Stomach (tissue), 19 donors: ENCODE measurements at places on chromosomes 12 and 14. TPM values are rescaled to one million over a fixed set of nuclear protein-coding genes. Genes with fewer than 3 reads are reported as not detected.

GRCh38 chr14:28161040-28161439 lies 605.5 kb upstream of the FOXG1 start:
- H3K4me1 ChIP-seq, result no peaks in the 10 kb centered on the region
- H3K36me3 ChIP-seq, result no peaks in the 10 kb centered on the region
- H3K27me3 ChIP-seq, result no peaks in the 10 kb centered on the region
- DNase-seq, result no peak

- no peaks in the 10 kb centered on the region for H3K4me1 ChIP-seq
- no peaks in the 10 kb centered on the region for H3K36me3 ChIP-seq
- no peaks in the 10 kb centered on the region for H3K27me3 ChIP-seq
Observed at GRCh38 chr12:129115558-129115957, 262.3 kb downstream of the GLT1D1 start.

KRT2 gene
- total RNA-seq, result not detected

CCDC175 gene
- not detected for total RNA-seq

DNA sequence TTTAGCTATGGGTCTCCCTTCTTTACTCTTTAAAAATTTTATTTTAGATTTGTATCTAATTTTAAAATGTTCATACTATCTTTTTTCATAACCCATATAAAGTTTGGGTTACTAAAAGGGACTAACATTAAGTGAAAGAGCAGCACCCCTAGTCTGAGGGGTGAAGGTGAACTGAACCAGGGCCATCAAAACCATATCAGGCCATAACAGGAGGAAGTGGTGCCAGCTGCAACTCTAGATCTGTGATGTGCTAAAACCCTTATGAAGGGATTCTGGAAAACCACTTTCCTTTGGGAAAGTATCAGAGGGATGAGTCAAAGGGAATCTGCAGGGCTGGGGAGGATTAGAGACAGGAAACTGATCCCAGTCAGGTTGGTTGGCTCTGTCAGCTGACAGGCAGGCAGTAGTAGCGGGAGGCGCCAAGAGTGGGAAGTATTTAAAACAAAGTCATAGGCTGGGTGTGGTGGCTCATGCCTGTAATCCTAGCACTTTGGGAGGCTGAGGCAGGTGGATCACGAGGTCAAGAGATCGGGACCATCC lies 162.5 kb downstream of the PPM1H start:
- peaks cover 29% of the 10 kb centered on the region for H3K4me1 ChIP-seq
- no peak overlapping the region for H3K27ac ChIP-seq
- no peaks in the 10 kb centered on the region for H3K36me3 ChIP-seq

CD27 gene
- 8.7 TPM for total RNA-seq

- no peak for DNase-seq
- H3K36me3 ChIP-seq, result no peaks in the 10 kb centered on the region
- no peak overlapping the region for H3K4me3 ChIP-seq
Observed at GRCh38 chr14:59339524-59340330, 125.5 kb downstream of the GPR135 start.

ZDHHC22 gene
- not detected for total RNA-seq

- no peaks in the 10 kb centered on the region for H3K36me3 ChIP-seq
- H3K27ac ChIP-seq, result no peak overlapping the region
- H3K4me3 ChIP-seq, result no peak overlapping the region
- no peaks in the 10 kb centered on the region for H3K27me3 ChIP-seq
- no peak for DNase-seq
- H3K4me1 ChIP-seq, result peaks cover 7% of the 10 kb centered on the region
Observed at GRCh38 chr12:19312637-19313036, 126.7 kb upstream of the AEBP2 start.

PAX9 gene
- not detected for total RNA-seq

INHBE gene
- total RNA-seq, result not detected

DNA sequence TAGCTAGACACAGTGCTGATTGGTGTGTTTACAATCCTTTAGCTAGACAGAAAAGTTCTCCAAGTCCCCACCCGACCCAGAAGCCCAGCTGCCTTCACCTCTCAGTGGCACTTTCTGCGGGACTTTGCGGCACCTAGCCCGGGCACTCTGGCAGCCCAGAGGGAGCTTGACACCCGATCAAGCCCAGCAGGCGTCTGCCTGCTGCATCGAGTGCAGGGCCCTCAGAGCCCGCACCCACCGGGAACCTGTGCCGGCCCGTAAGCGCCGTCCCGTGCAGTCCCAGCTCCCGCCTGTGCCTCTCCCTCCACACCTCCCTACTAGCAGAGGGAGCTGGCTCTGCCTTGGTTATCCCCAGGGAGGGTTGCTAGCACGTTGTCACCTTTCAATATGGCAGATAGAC lies 631.0 kb upstream of the STXBP6 start:
- no peak for DNase-seq
- no peak overlapping the region for H3K27ac ChIP-seq
- H3K4me3 ChIP-seq, result no peak overlapping the region
- no peaks in the 10 kb centered on the region for H3K4me1 ChIP-seq
- H3K36me3 ChIP-seq, result no peaks in the 10 kb centered on the region

GRCh38 chr12:92690601-92691000 lies 12.2 kb upstream of the PLEKHG7 start:
- no peaks in the 10 kb centered on the region for H3K36me3 ChIP-seq
- no peaks in the 10 kb centered on the region for H3K4me1 ChIP-seq
- no peaks in the 10 kb centered on the region for H3K27me3 ChIP-seq

KRT7 gene
- total RNA-seq, result 47.0 TPM

DNA sequence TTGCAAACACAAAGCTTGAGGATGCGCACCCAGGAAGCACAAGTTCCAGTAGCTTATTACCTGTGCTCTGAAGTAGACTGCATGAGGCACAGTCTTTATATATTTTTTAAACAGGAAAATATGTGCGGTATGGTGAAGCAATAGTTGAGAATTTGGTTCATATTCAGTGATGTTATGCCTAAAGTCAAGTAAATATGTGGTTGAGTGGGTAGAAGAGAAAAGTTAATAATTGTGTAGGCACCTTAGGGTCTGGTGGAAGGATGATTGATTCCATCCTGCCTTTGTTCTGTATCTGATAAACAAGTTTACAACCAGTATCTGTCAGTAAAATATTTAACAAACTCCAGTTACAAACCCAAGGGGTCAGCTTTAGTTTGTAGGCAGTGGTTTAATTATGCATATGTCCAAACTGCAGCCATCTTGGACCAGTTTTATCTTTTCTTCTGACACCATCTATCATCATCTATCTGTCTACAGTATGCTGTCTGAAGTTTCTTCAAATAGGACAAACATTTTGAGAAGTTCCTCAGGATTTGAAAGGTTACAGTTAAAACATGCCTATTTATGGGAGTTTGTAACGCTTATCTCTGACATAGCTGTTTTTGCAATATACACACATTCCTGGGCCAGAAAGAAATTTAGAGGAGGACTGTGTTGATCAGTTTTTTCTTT lies 10.8 kb downstream of the SINHCAF start:
- no peak for DNase-seq
- H3K4me3 ChIP-seq, result no peak overlapping the region
- H3K27me3 ChIP-seq, result no peaks in the 10 kb centered on the region
- no peaks in the 10 kb centered on the region for H3K36me3 ChIP-seq
- H3K4me1 ChIP-seq, result peaks cover 31% of the 10 kb centered on the region
- H3K27ac ChIP-seq, result no peak overlapping the region

GRCh38 chr14:106846218-106846617 lies 1319.8 kb downstream of the TMEM121 start:
- peak overlapping the region; percentile 42 for H3K4me3 ChIP-seq
- H3K27me3 ChIP-seq, result no peaks in the 10 kb centered on the region
- peak overlapping the region; percentile 82 for H3K27ac ChIP-seq
- no peaks in the 10 kb centered on the region for H3K36me3 ChIP-seq

DNA sequence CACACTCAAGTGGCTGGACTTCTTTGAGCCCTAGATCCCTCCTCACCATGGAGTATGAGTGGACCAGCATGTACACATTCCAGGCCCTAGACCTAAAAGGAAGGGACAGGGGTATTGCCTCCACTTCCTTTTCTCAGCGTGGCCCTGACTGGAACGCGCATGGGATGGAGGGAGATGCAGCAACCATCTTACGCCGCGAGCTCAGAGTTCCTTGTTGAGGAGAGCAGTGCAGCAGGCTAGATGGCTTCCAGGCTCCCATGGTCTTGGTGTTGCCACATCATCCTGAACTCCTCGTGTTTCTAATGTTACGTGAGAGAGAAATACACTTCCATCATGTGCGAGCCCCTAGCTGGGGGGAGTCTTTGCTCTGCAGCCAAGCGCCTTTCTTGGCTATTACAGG lies 61.8 kb upstream of the DIO3 start:
- peaks cover 3% of the 10 kb centered on the region for H3K27me3 ChIP-seq
- no peak for DNase-seq
- H3K4me3 ChIP-seq, result no peak overlapping the region
- no peak overlapping the region for H3K27ac ChIP-seq
- no peaks in the 10 kb centered on the region for H3K4me1 ChIP-seq
- no peaks in the 10 kb centered on the region for H3K36me3 ChIP-seq

IGFBP6 gene
- total RNA-seq, result 22.6 TPM

DNA sequence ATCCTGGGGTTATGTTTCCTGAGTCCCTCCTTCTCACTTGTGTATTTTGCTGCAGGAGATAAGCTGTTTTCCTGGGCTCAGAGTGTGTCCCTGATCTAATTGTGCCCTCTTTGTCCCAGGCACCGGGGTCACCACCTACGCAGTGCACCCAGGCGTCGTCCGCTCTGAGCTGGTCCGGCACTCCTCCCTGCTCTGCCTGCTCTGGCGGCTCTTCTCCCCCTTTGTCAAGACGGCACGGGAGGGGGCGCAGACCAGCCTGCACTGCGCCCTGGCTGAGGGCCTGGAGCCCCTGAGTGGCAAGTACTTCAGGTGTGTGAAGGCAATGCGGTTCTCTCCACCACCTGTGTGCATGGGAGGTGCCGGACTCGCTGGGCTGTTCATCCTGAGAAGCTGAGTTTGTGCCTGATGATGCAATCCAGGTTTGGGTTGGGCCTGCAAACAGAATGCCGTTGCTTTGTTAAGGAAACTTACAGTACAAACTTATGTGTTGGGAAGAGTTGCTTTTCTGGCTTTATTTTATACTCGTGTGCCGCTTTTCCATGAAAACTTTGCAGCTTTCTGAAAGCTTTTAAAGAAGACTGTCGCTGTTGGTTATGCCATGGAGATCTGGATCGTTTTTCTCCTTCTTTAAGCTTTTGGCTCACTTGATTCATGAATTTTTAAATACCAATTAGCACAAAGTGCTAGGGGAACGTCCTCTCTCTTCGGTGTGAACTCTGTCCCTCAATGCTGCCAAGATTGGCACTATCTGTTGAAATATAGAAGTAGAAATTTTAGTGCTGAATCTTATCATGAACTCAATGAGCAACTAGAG lies 27.6 kb downstream of the RDH12 start:
- H3K4me3 ChIP-seq, result no peak overlapping the region
- H3K27ac ChIP-seq, result peak overlapping the region; percentile 57
- H3K27me3 ChIP-seq, result no peaks in the 10 kb centered on the region
- DNase-seq, result peak; percentile 66

DNA sequence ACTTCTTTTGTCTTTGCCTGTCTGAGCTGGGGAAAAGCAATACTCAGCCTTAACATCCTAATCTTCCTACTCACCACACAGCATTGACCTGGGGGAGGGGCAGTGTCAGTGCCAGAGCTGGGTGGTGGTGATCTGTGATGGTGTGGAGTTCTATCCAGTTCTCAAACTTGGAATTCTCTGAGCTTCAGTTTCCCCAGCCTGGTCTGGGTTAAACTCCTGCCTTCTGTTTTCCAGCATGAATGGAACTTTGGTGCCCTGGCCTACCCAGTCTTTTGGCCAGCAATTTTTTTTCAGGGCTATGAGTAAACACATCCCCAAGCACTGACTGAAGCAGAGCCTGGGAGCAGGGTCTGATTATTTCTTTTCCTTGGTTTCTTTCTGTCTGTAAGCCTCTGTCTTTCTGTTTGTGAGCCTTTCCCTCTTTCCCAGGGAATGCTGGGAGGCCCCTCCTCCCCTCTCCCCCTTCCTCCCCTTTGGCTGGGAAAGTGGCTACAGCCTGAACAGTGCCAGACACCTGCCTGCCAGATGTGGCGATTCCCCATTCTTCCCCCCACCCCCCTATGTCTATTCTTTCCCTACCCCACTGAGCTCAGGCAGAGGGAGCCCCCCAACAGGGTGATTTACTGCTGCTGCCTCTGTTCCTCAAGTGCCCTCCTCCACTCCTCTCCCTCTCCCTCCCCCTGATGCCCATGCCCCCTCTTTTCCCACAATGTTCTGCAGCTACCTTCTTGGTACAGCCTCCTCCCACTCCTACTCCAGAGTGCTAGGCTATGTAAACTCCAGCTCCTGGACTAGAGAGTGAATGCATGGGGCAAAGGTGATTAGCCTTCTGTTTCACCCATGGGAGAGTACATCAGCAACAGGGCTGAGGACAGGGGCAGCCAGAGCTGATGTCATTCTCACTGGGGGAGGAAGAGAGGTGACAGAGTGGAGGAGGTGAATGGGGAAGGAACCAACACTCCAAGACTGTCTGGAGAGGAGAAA lies 11.1 kb downstream of the GPR84 start:
- H3K27ac ChIP-seq, result peak overlapping the region; percentile 41
- DNase-seq, result peak; percentile 76
- H3K4me1 ChIP-seq, result peaks cover 21% of the 10 kb centered on the region
- no peak overlapping the region for H3K4me3 ChIP-seq

POLE2 gene
- total RNA-seq, result 17.1 TPM

DNA sequence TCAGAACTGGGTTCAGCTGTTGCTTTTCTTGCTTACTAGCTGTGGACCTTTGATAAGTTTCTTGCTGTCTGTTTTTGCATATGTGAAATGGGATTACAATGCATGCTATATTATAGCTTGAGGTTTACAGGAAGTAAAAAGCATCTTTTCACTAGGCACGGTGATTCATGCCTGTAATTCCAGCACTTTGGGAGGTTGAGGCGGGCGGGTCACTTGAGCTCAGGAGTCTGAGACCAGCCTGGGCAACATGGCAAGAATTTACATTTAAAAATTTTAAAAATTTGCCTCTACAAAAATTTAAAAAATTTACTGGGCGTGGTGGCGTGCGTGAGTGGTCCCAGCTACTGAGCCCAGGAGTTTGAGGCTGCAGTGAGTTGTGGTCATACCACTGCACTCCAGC lies 42.0 kb downstream of the CALM1 start:
- no peaks in the 10 kb centered on the region for H3K36me3 ChIP-seq
- no peaks in the 10 kb centered on the region for H3K4me1 ChIP-seq
- H3K27me3 ChIP-seq, result no peaks in the 10 kb centered on the region
- no peak overlapping the region for H3K27ac ChIP-seq
- H3K4me3 ChIP-seq, result no peak overlapping the region
